ENCODE measurements at places on chromosomes 6 and 20.

- DNase-seq: no peak
These were observed 46.8 kb downstream of the CYP24A1 start for GRCh38 chr20:54126806-54127655.

DNA sequence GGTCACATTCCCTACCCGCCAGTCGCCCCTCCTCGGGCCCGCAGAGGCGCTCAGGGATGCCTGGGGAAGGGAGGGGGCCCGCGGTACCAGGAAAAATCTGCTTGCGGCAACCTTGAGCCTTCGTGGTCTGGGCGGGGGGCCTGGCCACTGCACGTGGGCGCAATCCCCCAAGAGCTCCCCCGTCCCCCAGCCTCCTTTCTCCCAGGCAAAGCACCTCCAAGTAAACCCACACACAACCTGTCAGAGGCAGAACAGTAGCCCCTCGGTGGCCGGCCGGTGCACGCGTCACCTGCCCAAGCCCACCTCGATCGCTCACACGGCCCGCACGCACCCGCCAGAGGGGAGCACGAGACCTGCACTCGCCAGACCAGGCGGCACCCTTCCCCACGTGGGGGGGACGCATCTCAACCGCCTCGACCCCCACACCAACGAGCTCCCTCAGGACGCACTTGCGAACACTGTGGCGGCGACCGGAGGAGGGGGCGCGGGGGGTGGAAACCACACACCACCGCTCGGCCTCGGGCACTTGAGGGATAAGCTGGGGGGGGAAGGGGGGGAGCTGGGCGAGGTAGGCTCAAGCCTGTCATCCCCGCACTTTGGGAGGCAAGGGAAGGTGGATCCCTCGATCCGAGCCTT, 1955.7 kb upstream of the DEFB115 start:
- DNase-seq: no peak

DNA sequence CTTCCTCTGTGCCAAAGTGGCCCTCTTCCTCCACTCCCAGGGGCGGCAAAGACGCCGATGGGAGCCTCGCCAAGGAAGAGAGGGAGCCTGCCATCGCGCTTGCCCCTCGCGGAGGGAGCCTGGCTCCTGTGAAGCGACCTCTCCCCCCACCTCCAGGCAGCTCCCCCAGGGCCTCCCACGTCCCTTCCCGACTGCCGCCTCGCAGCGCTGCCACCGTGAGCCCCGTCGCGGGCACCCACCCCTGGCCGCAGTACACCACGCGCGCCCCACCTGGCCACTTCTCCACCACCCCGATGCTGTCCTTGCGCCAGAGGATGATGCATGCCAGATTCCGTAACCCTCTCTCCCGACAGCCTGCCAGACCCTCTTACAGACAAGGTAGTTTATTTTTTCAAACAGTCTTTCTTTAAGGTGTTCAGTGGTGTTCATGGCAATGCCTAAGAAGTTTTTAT, 64.9 kb downstream of the FNDC1 start:
- DNase-seq: no peak

DNA sequence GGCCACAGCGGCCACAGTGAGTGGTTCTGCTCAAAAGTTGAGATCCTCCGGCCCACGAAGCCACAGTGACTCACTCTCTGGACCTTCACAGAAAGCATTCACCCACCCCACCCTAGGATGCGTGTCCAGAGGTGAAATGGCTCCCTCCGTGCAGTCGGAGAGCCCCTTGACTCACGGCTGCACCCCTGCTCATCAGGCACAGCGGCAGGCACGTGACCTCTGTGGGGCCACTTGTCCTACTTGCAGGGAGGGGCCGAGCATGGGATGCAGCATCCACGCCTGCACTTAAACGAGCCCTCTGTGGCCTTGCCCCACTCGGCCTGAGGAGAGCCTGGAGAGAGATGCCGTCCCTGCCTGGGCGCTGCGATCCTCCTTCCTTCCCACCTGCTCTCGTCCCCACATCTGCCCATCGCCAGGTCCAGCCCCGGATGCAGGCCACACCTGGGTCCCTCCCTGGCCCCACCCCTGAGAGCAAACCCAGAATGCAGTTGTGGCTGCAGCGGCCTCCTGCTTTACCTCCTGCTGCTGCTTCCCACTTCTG, 28.7 kb downstream of the NTSR1 start:
- no peak for DNase-seq

- DNase-seq: no peak
These were observed 109.6 kb downstream of the SLC22A3 start for GRCh38 chr6:160457823-160458222.

GRCh38 chr20:46652699-46653098, 1.4 kb upstream of the SLC13A3 start:
- no peak for DNase-seq

- DNase-seq: no peak
These were observed 7.7 kb upstream of the HTR1B start for GRCh38 chr6:77470983-77471382.

DNA sequence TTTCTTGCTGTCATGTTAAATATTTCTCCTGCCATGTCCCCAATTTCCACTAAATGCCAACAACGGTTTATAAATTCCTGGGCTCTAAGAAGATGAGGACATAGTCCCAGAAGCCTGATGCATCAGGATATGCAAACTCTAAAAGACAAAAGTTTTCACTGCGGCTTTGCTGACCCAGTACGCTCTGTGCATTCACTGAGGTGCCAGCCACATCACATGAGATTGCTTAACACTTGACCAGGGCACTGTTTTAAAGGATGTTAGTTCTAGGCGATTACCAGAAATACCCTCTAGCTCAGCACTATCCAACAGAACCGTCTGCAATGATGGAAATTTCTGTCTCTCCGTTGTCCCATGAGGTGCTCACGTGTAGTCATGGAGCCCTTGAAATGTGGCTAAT, 19.9 kb upstream of the ADTRP start:
- no peak for DNase-seq

GRCh38 chr6:129117355-129117754, 234.4 kb downstream of the LAMA2 start:
- DNase-seq: no peak

DNA sequence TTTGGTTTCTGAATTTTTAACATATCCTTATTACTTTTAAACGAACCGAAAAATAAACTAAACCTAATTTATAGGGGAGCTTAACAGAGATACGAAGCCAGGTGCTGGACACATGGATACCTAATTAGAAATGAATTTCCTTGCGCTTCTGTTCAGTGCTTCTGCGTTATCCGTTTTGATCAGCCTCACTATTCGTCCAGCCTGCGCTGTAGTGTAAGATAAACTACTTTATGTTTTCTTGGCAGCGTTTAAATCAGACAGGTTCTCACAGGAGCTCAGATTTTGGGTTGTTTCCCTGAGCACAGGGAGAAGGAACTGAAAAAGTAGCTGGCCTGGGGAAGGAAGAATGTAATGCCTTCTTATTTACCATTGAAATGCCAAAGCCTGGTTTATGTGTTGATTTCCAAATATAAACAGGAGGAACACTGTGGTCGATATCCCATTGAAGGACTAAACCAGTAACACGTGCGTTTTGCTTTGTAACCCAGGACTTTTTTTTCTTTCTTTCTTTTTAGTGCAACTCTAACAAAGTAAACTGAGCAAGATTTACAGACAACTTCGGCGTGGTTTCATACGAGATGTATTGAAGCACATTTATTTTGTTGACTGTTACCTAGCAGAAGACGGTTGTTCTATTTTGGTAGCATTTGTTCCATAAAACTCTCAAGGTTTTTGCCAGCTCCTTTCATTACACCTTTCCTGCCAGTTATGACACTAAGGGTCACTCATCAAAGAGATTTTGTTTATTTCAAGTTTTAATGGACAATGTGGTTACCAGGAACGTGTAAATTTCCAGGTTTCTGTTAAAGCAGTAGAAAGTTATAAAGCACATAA, 214.8 kb upstream of the HEY2 start:
- DNase-seq: no peak

DNA sequence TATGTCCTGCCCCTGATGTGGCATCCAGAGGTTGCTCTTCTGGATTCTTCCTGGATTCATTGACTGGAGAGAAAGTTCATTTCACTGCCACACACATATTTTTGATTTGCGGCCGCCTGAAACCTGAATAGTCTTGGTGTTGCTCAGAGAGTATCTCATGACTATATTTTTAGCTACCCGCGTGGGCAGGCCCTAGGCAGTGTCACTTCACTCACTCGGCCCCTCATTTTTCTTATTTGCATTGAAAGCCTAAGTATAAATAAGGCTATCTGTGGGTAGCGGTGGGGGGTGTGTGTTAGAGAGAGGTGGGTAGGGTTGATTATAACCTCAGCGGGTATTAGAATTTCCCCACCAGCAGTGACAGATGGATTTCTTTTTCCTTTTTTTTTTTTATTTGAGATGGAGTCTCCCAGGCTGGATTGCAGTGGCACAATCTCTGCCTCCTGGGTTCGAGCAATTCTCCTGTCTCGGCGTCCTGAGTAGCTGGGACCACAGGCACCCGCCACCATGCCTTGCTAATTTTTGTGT, 113.5 kb downstream of the JARID2 start:
- no peak for DNase-seq

DNA sequence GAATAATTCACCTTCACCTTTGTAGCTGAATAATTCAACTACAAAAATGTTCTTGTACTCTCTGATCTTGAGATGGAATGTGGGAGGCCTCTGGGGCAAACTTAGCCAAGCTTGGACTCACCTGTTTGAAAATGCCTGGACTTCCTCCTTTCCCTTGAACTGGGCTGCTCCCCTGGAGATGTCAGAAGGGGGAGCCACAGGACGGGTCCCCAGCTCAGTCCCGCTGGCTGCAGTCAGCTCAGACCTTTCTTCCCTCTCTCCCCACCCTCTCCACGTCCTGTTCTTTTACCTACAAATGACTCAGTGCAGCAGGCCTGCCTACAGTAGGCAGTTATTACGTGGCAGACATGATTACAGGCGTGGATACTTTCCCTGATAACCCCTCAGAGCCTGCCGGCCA, 131.5 kb upstream of the RALGAPA2 start:
- DNase-seq: no peak

GRCh38 chr6:143130928-143131327, 70.2 kb downstream of the AIG1 start:
- no peak for DNase-seq

- no peak for DNase-seq
These were observed 100.7 kb downstream of the RPP40 start for GRCh38 chr6:4903121-4903520.

- no peak for DNase-seq
These were observed 1.4 kb downstream of the CST8 start for GRCh38 chr20:23492292-23492691.

DNA sequence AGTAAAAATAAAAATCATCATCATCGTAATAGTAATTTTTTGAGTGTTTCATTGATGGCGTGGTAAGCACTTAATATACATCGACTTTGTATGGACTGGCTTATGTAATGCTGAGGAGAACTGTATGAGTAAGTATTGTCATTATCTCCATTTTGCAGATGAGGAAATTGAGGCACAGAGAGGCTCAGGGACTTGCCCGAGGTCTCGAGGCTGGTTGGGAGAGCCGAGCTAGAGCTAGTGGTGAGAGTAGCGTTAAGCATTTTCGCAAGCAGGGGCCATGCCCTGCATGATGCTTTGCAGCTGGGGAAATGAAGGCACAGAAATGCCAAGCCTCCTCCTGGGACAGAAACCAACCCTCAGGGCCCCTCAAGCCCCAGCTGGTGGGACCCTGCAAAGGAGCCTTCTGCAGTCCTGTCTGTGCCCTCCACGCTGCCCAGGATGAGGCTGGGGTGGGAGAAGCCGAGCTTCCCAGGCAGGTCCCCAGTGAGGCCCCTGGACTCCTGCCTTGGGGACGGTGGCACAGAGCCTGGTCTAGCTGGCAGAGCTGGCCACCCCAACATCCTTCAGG, 31.1 kb upstream of the STX16 start:
- DNase-seq: no peak

DNA sequence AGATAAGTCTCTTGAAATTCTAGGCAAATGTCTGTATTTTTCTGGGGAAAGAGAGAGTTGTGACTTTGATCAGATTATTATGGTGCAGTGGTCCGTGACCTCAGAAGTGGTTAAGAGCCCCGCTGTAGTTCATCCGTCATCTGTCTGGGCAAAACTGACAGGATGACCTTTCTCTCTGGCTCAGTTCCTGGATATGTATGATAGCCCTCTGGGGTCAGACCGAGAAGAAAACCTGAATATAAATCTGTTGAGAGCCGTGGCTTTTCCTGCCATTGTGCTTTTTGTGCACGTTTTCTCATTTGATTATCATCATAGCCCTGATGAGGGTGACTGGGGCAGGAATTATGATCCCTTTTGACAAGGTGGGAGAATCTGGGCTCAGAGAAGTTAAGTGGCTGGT, 26.5 kb downstream of the GHRH start:
- no peak for DNase-seq

DNA sequence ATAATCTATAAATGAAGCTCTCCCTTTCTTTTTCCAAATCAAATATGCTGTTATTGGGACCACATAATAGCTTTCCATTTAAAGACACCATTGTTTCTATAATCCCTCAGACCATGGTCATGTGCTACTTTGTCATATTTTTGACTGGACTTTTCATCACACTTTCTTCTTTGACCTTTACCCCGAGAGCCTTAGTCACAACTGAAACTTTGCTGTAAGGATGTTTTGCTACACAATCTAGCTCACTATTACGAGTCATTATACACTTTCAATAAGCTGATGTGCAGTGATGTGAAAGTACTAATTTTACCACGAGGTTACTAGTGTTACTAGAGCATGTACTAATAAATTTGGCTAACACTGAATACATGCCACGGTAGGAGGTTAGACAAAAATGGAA, 367.2 kb upstream of the RUNX2 start:
- no peak for DNase-seq

- no peak for DNase-seq
These were observed 221.0 kb downstream of the ADGB start for GRCh38 chr6:146819596-146820320.

- no peak for DNase-seq
These were observed 98.2 kb upstream of the HDGFL1 start for GRCh38 chr6:22471132-22471690.

GRCh38 chr6:7554533-7555275, 13.2 kb downstream of the DSP start:
- no peak for DNase-seq

GRCh38 chr6:139525415-139525814, 151.0 kb upstream of the CITED2 start:
- no peak for DNase-seq

DNA sequence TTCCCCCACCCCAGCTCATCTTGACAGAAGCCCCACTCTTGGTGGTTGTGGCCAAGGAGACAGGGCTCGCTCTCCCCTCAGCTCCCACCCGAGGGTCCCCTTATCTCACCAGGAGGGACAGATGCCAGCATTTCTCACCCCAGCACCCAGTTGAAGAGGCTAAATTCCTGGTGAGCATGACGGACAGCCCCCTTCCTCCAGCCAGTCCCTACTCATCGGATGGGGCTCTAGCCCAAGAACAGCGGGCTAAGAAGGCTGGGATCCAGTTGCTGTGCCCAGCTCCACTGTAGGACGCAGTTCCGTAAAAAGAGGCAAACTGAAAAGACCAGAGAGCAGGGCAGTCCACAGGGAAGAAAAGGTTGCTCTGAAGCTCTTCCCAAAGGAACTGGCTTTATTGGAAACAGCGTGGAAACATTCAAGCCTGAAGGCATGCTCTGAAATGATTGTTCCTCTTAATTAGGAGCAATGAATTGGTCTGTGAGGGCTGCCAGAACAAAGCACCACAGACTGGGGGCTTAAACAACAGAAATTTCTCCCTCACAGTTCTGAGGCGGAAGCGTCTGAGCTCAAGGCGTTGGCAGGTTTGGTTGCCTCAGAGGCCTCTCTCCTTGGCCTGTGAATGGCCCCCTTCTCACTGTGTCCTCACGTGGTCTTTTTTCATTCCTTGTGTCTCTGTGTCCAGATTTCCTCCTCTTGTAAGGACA, 17.9 kb upstream of the KIF25 start:
- DNase-seq: no peak

GRCh38 chr6:34924831-34925625, 36.0 kb downstream of the ANKS1A start:
- DNase-seq: no peak

- DNase-seq: no peak
These were observed 40.7 kb downstream of the BFSP1 start for GRCh38 chr20:17490501-17490900.
